ENCODE measurements at places on chromosomes 11 and 22. TPM values are rescaled to one million over a fixed set of nuclear protein-coding genes. Genes with fewer than 3 reads are reported as not detected.

DNA sequence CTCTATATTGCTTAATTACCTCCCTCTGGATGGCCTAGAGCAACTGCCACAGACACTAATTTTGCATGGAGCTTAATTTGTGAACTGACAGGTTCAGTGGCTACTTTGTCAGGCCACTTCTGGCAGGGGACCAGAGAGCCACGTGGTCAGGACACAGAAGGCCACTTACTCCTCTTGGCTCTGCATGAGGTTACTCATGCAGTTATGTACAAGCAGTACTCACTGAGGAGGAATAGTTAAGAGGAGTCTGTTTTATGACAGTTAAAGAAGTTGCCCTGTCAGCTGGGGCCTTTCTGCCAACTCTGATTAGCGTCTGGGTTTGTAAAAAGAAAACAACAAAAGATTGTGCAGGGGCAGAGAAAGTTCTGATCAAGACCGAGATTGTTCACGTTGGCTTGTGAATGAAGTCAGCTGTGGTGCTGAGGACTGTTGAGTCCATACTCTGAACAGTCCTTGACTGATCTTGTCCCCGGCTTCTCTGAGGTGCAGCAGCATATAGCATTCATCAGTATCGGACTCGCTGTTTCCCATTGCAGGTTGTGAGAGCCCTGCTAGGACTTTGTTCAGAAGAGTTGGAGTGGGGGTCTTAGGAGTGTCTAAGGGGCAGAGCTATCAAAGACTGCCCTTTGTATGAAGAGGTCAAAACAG lies 41.4 kb downstream of the PPFIBP2 start:
- peak; percentile 68 for DNase-seq

Gene NAALAD2
- 1.0 TPM for total RNA-seq

Gene PIH1D2
- 1.5 TPM for total RNA-seq

DNA sequence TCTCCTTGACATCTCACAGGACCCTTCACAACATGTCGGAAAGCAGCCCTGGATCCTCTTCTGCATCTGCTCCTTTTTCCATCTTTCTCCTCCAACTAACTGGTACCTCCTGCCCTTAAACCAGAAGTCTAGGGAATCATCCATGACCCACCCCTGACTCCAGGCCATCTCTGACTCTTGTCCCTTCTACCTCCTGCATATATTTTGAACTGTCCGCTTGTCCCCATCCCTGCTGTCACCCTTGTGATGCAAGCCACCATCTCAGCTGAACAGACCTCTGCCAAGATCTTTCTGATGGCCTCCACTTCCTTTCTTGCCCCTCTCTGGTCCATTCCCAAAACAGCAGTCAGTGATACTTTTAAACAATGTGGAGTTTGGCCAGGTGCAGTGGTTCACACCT lies 7.0 kb downstream of the RIBC2 start:
- DNase-seq: no peak

DNA sequence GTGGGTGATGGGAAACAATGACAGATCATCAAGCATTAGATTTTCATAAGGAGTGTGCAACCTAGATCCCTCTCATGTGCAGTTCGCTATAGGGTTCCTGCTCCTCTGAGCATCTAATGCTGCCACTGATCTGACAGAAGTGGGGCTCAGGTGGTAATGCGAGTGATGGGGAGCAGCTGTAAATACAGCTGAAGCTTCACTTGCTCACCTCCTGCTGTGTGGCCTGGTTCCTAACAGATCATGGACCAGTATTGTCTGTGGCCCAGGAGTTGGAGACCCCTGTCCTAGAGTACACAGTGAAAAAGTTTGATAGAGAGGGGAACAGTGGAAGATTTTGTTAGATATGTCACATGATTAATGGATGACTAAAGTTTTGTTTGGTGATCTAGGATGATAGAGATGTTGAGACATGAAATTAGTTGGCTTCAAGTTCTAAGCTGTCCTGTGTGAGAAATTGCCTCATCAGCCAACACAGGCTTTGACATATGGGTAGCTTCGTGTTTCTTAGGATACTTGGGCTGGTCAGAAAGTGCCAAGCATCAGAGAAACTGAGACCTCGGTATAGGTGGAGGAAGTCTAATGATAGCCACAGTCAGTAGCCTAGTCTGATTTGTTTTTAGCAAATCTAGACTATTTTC lies 47.4 kb downstream of the ARHGEF12 start:
- no peak for DNase-seq

Gene GRIK4
- total RNA-seq: 1.0 TPM

Gene SCGB2A2
- not detected for total RNA-seq

DNA sequence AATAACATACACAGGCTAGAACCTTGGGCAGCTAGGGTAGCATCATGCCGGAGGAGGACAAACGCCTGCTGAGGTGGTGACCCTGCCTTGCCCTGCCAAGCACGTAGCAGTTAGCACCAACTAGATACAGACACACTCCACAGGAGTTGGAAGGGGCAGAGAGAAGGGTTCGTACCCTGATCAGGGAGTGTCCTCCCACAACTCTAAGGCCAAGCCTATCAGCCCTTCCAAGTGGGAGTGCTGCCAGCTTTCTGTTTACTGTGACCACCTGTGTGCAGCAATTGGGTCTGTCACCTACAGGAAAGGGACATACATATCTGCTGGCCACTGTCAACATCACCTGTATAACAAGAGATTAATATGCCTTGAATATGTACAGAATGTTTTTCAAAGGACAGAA lies 1.9 kb upstream of the THAP7 start:
- peak; percentile 16 for DNase-seq

Gene DEUP1
- total RNA-seq: not detected

DNA sequence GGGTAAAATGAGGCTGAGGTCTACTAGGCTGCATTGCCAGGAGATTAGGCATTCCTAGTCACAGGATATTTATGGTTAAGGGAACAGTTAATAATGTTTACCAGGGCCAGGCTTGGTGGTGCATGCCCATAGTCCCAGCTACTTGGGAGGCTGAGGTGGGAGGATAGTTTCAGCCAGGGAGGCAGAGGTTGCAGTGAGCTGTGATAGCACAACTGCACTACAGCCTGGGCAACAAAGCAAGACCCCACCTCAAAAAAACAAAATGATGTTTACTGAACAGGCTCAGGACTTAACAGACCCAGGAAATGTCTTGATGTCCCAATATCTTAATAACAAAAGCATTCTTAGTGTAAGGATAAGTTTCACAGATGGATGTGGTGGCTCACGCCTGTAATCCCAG lies 2.8 kb upstream of the MRPL16 start:
- DNase-seq: no peak

DNA sequence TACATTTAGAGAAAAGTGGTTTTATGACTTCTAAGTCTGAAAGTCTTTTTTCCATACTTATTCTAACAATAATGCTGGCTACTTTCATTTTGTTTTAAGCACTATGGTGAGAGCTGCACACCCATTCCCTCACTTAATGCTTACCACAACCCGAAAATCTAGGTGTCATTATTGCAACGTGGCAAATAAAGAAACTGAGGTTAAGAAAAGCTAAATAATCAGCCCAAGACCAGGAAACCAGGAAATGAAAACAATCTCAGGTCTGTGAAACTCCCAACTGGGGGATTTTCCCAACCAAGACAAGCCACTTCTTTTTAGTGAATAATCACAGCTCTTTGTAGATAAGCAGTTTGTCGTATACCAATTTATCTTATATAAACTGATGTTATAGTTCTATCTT lies 126.3 kb downstream of the SLC1A2 start:
- no peak for DNase-seq

DNA sequence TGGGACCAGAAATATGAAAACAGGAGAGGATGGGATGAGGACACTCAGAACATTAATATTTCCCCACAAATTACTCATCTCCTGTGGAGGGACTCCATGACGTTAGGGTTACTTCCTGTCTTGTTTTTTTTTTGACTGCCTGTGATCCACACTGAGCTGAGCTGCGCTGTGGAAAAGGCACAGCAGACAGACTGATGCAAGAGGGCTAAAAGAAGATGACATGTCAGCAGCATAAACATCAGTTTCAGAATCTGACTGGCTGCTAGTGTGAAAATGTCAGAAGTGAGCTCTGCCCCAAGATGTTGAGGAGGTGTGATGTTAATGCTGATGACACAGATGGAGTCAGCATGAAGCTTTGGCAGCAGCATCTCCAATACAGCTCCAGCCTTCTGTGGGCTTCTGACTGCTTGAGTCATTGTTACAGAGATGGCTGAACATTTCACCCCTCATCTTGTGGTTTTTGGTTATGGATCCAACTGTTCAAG lies 286.8 kb downstream of the BLID start:
- peak; percentile 50 for DNase-seq

Gene RIMBP3C
- total RNA-seq: not detected

Gene TTC12
- total RNA-seq: 5.4 TPM
